ENCODE measurements at places on chromosomes 5 and 9.

- DNase-seq = no peak
Measured at GRCh38 chr9:87672586-87672985, 53.3 kb upstream of the CTSL start.

GRCh38 chr5:124712731-124713305 is 33.6 kb downstream of the ZNF608 start:
- no peak for DNase-seq

DNA sequence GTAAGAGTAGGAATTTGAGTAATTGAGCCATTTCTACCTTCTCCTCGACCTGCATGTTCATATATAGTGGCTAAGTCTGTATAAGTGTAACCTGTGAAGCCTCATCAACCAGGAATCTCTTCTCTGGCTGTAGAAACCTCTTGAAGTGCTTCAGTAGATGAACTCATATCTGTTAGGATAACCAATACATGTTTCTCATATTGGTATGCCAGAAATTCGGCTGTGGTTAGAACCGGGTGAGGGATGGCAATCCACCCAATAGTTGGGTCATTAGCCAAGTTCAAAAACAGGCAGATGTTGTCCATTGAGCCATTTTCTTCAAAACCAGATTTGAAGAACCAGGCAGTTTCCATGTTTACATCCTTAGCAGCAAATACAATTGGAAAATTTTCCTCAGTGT is 28.9 kb upstream of the GSN start:
- DNase-seq = no peak

DNA sequence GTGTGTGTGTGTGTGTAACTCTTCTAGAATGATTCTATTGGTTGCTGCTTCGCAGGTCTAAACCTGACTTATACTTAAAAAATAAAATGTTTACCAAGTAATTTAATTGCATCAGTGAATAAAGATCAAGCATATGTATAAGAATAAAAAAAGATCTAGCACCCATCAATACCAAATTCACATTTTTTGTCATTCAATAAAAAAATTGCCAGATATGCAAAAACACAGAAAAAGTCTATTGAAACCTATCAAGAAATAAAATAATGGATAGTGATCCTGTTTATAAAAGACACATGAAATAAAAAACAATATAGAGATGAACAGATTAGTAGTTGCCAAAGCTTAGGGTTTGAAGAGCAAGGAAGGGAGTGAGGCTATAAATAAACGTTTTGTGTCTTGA is 2095.0 kb upstream of the ACO1 start:
- no peak for DNase-seq

GRCh38 chr5:169173372-169173771 is 127.6 kb downstream of the SLIT3 start:
- DNase-seq = no peak

- DNase-seq = no peak
Measured at GRCh38 chr9:137751616-137752015, 126.0 kb upstream of the CACNA1B start.

GRCh38 chr5:179196405-179197079 is 136.4 kb downstream of the ZNF354C start:
- no peak for DNase-seq

DNA sequence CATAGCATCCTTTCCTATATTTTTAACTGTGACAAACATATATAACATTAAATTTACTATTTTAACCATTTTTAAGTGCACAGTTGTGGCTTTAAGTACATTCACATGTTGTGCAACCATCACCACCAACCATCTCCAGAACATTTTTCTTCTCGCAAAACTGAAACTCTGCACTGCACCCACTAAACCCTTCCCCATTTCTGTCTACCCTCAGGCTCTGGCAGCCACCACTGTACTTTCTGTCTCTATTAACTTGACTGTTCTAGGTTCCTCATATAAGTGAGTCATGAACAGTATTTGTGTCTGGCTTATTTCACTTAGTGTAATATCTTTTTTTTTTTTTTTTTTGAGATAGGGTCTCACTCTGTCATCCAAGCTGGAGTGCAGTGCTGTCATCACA is 25.5 kb downstream of the KCNMB1 start:
- no peak for DNase-seq

DNA sequence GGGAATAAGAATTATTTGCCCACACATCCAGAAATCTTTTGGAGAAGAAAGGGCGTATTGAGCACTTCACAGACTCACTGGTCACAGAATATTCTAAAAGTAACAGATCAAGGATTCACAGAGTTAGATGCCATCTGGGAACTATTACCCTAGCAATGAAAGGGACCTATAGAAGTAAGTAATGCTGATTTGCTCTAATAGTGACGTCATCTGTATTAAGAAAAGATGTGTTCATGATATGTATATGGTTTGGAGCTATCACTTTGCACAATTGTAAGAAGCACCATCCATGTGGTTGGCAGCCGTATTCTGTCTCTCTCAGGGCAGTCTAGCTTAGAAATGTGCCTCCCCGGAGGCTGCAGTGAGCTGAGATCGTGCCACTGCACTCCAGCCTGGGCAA is 52.8 kb upstream of the SV2C start:
- DNase-seq = no peak

GRCh38 chr5:80757290-80757689 is 102.5 kb upstream of the DHFR start:
- DNase-seq = no peak

- no peak for DNase-seq
Measured at GRCh38 chr5:28164568-28164967, 1126.2 kb upstream of the CDH9 start.

- DNase-seq = no peak
Measured at GRCh38 chr9:129631674-129632129, 5.7 kb downstream of the NTMT1 start.

GRCh38 chr5:34484216-34484920 is 171.8 kb upstream of the RAI14 start:
- no peak for DNase-seq

DNA sequence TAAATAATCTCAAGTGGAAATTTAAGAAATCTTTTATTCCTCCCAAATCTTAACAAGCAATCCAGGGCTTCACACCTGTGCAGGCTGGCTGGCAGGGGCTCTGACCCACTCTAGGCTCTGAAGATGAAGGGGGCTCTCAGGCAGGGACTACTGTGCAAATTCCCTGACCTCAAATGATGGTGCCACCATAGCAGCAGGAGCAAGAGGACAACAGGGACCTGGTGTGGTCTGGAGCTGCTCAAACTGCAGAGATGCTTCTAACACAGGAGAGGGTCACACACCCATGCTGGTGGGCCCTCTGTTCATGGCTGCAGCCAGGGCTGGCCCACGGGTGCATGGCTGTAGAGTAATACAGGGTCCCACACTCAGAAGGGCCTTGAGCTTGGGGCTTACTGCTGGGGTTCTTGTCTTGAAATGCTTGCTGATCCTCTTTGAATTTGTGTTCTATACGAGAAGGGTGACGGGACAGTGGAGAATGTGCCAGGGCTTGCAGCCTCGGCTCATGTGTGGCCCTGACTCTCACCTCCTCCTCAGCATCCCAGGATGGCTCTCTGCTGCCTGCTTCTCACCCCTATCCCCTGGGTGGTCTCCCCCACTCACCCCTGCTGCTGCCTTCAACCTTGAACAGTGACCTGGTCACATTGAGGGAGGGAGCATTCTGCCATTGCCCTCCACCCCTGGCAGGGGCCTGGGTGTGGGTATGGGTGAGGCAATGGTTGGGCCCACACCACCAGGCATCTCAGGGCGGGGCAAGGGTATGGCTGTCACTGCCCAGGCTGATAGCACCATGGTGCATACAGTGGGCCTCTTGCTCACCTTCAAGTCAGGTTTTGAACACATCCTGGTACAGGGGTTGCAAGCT is 191.7 kb downstream of the FSTL4 start:
- no peak for DNase-seq

DNA sequence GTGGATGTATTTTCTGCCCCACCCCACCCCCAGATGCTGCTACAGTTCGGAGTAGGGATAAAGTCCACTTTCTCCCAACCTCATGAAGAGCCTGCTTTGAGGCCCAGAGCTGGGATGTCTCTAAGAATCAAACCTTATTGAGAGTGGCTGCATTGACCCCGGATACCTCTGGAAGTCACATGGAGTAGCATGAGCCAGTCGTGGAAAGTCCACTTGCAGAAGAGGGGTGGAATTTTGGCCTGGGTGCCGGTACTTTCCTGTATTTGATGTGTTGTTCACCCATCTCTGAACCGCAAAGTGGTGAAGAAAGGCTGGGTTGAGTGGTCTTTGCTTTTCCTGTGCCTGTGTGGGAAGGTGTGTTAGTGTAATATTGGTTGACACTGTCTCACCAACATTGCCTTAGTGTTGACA is 3.7 kb downstream of the OTULIN start:
- no peak for DNase-seq

GRCh38 chr5:145157841-145158240 is 677.3 kb downstream of the PRELID2 start:
- no peak for DNase-seq

DNA sequence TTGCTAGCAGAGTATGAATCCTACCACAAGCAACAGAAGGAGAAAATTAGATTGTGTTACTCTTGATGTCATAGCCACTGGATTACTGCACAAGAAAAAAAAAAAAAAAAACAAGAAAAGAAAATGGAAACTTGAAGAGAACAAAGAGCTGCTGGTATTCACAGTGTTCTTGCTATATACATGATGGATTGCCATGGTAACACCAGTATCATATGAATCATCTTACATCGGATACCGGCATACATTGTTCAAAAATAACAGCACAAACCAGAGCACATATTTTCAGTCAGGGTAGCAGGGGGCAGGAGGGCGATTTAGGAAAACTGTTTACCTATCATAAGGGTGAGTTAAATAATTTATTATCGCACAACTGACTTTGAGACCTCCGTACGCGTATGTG is 472.9 kb downstream of the PDE4D start:
- DNase-seq = no peak

DNA sequence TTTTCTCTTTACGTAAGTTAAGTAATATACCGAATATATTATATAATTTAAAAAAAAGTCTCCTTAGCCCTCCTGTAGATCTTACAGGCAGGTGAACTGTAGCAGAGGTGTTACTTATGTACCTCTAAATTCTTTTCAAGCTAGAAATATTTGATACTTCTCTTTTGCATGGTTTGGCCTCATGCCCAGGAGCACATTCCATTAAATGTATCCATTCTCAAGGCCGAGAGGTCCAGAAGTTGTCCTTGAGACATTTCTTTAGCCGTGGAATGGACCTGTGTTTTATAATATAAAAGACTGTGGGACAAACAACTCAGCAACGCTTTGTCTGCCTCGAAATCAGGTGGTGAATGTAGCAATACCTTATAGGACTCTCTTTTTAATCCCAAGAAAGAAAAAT is 184.5 kb downstream of the TRIO start:
- DNase-seq = no peak

- no peak for DNase-seq
Measured at GRCh38 chr9:33698267-33698666, 97.1 kb upstream of the PRSS3 start.

DNA sequence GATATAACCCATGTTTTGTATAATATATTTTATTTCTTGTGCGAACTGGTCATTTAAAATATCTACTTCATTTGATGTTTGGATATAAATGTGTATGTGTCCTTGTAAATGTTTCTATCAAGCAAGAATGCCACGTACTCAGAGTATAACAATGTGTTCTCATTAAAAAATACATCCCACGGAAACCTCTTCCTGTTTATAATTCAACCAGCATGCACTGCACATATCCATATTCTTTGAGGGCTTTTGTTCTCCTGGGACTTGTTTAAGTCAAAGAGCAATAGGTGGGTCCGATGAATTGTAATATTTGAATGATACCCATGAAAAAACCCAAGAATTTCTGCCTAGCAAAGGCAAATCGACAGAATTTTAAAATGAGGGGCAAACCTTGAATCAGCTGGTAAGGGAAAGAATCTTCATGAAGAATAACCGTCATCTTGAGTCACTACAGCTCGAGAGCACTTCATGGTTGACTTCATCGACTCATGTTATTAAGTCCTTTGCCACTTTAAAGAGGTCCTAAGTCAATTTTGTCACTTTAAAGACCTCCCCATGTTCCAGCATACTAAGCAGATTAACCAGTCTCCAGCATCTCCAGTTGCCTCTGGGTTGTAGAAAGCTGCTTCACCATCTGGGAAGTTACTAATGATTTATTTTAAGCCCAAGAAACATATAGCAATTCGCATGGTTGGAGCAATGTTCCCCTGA is 80.6 kb downstream of the NPR3 start:
- no peak for DNase-seq

- DNase-seq = peak; percentile 30
Measured at GRCh38 chr5:129852747-129853352, 51.4 kb upstream of the CHSY3 start.

GRCh38 chr5:177958696-177959095 is 37.3 kb downstream of the PROP1 start:
- no peak for DNase-seq

- DNase-seq = no peak
Measured at GRCh38 chr5:159241946-159242552, 21.0 kb upstream of the UBLCP1 start.

DNA sequence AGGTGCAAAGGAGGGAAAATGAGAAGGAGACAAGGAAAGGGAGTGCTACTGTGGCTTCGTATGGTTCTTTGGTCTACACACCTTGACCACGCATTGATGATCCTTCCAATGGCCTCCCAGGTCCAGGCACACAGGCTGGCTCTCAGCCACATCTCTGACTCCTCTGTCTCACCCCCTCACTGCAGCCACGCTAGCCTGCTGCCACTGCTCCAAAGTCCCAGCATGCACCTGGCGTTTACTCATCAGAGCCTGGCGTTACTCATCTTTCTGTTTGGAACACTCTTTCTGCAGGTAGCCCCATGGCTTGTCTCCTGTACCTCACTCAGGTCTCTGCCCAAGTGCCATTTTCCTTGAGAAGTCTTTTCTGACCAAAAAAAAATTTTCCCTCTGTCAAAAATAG is 195.5 kb downstream of the SNCAIP start:
- no peak for DNase-seq

DNA sequence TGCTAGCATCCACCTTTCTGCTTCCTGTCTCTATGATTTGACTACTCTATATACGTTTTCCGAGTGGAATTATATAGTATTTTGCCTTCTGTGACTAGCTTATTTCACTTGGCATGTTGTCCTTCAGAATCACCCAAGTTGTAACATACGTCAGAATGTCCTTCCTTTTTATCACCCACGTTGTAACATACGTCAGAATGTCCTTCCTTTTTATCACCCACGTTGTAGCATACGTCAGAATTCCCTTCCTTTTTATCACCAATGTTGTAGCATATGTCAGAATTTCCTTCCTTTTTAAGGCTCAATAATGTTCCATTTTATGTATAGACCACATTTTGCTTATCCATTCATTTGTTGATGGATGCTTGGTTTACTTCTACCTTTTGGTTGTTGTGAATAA is 22.9 kb upstream of the TAS2R1 start:
- no peak for DNase-seq
